ENCODE measurements at places on chromosomes 7 and 10.

DNA sequence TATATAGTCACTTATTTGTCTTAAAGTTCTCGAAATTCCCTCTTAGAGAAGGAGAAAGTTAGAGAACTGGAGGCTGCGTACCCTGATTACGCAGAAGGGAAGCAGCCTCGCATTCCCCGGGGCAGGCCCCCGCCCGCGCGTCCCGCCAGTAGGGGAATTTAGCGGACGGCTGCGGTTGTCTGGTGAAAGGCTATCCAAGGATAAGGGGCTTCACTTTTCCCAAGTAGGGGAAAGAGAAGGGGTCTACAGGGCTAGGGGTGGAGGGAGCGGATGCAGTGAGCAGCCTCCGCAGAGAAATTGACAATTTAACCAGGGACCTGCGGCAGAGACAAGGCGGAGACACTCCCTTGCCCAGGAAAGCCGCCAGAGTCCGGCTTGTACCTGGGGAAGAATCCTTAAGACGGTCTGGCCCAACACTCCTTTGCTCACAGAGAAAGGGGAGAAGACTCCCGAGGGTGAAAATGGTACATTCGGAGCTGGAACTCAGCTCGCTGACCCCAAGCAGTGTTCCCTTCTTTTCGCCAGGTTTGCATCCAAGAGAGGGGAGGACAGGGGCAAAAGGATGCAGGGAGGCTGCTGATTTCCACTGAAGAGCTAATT is 994 bp upstream of the MAGI2 start:
- DNase-seq = peak; percentile 50

DNA sequence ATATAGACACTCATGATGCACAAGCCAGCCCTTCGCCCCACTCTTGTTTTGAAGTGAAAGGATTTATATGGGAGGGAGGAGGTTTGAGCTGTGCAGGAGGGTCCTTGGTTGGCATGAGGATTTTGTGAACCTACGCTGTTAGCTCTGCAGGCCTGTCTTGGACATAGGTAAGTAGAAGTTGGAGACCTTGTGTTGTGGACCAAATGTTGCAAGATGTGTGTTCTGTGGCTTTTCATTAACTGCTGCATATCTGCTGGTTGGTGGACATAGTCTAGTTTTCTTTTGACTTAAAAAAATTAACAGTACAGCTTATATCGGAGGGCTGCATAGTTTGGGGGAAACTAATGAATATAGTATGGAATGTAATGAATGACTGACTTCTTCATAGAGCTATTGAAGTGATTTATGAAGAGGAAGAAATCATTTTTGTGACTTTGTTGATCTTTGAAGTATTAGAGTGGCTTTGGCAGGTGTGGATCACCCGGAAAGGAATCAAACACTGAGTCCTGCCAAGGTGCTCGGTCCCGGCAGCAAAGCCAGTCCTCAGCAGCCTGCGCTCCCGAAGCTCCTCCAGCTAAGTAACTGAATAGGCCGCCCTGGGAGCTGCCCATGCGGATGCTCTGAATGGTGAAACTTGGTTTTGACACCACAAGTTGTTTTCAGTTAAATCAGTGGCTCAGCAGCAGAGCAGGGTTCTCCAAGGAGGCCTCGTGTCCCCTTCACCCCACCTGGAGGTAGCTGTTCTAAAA is 3.2 kb downstream of the MGMT start:
- DNase-seq = no peak

- no peak for DNase-seq
Measured at GRCh38 chr7:7159063-7159658, 23.2 kb upstream of the C1GALT1 start.

- no peak for DNase-seq
Measured at GRCh38 chr10:124328477-124329220, 90.1 kb downstream of the OAT start.

DNA sequence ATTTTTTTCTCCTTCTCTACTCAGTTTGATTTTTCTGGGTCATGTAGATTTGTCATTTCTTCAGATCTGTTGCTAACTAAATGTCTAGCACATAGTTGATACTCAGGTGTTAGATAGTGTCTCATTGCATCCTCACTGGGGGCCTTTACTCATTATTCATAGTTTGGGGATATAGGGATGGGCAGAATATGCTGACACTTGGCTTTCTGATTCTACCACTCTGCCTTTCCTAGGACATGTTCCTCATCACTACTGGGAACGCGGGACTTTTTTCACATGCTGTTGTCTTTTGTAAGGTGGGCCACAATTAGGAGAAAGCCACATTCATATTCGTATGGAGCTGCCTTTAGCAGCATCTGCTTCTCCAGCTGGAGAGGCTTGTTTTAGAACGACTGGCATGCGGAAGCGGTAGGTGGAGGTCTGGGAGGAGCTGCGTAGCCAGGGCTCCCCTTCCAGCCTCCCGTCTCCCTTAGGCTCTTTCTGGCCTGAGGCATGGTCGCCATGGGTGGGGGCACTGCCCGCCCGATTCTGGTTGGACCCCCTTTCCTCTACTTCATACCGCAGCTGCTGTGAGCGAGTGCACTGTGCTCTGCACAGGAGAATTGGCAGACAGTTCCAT is 78.8 kb downstream of the SND1 start:
- no peak for DNase-seq

- no peak for DNase-seq
Measured at GRCh38 chr10:104036518-104037260, 49.0 kb downstream of the COL17A1 start.

DNA sequence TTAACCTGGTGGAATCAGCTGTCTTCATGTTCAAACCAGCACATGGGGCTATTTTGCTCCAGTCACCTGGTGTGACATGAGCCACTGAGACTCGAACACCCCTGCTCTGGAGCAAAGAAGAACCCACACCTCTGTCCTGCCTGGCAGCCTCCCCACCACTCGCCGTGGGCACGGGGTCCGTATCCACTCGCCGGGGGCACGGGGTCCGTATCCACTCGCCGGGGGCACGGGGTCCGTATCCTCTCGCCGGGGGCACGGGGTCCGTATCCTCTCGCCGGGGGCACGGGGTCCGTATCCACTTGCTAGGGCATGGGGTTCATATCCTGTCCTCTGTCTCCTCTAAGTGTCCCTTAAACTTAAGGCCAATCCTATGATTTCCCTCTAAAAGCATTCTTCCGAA is 558.7 kb downstream of the PTPRN2 start:
- no peak for DNase-seq

DNA sequence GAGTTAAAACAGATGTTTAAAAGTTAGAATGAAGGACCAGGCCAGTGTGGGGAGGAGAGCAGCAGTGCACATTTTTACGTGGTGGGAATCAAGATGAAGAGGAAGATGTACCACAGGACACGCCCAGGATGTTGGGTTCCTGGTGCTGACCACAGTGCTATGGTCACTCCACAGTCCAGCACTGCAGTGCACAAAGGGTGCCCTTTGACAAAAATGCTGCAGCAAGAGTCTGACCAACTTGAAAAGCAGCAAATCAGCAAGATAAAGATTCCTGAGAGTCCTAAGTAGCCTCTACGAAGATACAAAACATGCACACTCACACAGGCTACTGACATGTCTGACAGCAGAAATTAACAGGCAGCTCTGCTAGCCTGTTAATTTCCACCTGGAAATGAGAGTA is 107.1 kb downstream of the PIP4K2A start:
- DNase-seq = no peak
